Activated naive CD8-positive, alpha-beta T cell treated with anti-CD3 and anti-CD28 coated beads, Interleukin-2, amount 10 ng/mL, durations not matched to agents 7 days and 5 days (primary cell): ENCODE measurements at places on chromosomes 4 and X. TPM values are rescaled to one million over a fixed set of nuclear protein-coding genes. Genes with fewer than 3 reads are reported as not detected.

DNA sequence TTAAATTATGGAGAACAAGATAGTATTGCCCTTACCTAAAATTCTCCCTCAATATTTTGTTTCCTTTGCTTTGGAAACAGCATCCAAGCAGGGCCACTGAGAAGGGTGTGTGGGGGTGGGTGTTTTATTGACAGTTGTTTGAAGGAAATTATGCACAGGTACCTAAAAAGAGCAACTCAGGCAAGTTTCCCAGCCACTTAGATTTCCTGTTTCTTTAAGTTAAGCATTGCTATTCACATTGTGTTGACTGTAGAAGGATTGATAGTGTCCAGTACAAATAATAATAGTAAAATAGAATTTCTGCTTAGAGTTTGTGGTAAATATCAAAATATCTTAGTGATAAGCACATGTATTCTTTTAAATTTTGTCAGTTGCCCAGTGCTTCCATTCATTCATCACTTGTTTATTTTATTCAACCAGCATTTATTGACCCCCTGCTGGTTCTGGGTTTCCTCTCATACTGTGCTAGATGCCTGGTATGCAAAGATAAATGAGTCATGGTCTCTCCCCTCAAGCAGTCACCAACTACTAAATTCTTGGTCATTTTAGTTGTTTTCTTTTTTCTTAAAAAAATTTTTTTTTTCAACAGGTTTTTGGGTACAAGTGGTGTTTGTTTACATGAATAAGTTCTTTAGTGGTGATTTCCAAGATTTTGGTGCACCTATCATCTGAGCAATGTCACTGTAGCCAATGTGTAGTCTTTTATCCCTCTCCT is 50.0 kb downstream of the GALNT7 start:
- DNase-seq = no peak
- H3K4me3 ChIP-seq = no peak overlapping the region
- H3K27me3 ChIP-seq = no peaks in the 10 kb centered on the region
- H3K27ac ChIP-seq = no peak overlapping the region
- H3K4me1 ChIP-seq = peaks cover 10% of the 10 kb centered on the region

DNA sequence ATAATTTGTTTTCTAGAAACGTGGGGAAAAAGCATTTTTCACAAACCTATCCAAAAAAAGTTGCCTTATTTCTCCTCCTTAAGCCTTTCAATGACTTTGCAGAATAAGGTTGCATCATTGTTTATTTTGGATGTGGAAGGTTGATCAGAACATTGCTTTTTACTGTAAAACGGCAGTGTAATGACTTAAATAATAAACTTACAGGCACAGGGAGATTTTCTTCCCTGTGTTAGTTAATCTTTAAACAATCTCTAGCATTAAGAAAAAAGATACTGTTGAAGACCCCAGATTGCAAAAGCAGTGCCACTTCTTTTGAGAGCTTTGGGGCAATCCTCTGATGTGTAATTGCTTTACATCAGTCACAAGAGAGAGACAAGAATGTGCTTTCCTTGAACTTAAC is 153.4 kb downstream of the ARX start:
- no peaks in the 10 kb centered on the region for H3K4me1 ChIP-seq
- no peak for DNase-seq
- H3K27ac ChIP-seq = no peak overlapping the region

DNA sequence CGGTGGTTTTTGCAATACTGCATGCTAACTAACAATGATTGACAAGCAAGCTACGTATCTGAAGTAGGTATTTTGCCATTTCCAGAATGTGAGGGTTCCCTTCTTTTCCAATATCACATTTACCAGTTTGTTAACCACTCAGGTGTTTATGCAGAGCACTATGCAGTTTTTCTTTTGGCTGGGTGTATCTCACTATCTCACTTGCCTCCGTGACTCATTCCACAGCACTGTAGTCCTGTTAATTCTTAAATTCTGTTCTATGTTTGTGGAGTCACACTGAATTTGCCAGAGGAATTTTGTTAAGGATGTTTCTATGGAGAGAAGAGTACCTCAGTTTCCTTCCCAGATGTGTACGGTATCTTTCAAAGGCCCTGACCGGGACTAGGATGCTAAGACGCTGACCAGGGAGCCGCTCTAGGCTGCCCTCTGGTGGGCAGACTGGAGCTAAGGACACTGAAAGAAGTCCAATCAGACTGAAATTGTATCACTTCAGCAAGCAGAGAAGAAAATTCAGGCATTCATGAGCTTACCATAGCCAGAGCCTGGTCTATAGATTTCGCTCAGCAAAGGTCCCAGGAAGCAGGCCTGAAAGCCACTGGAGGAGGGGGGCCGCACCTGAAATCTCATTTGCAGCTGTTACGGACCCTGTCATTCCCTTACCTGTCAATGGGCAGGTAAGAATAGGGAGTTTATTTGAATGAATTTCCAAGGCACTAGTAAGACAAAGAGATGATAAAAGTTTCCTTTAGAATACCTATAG is 388.4 kb upstream of the SPOCK3 start:
- no peaks in the 10 kb centered on the region for H3K36me3 ChIP-seq
- no peaks in the 10 kb centered on the region for H3K4me1 ChIP-seq
- no peaks in the 10 kb centered on the region for H3K27me3 ChIP-seq
- peak; percentile 43 for DNase-seq
- no peak overlapping the region for H3K27ac ChIP-seq

DNA sequence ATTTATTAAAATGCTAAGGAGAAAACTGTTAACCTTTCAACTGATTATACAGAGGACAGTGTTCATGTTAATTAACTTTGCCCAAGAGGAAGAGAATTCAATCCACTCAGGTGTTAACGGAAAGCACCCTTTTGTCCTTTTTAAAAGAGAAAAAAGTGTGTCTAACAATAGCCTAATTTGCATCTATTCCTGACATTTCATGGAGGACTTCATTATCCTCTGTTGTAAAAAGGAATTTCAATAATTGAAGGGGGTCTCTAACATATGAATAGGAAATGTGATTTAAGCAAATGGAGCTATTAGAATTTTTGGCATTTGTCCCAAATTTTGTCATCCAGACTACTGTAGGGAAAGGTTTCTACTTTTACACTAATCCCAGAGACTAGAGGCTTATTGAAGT is 44.6 kb upstream of the GC start:
- H3K36me3 ChIP-seq = no peaks in the 10 kb centered on the region
- H3K4me3 ChIP-seq = no peak overlapping the region
- no peak overlapping the region for H3K27ac ChIP-seq
- no peaks in the 10 kb centered on the region for H3K27me3 ChIP-seq

The SCML2 gene
- 1.8 TPM for total RNA-seq

The PAGE4 gene
- not detected for total RNA-seq

The PTCHD1 gene
- total RNA-seq = not detected

- H3K4me3 ChIP-seq = no peak overlapping the region
- H3K27ac ChIP-seq = no peak overlapping the region
- no peaks in the 10 kb centered on the region for H3K36me3 ChIP-seq
- no peak for DNase-seq
- no peaks in the 10 kb centered on the region for H3K4me1 ChIP-seq
- peaks cover 2% of the 10 kb centered on the region for H3K27me3 ChIP-seq
Measured at GRCh38 chr4:90443231-90443630, 316.0 kb downstream of the CCSER1 start.

- peak overlapping the region; percentile 6 for H3K27ac ChIP-seq
- H3K27me3 ChIP-seq = no peaks in the 10 kb centered on the region
- peaks cover 16% of the 10 kb centered on the region for H3K4me1 ChIP-seq
- DNase-seq = no peak
Measured at GRCh38 chr4:152258804-152259708, 276.8 kb downstream of the FBXW7 start.

DNA sequence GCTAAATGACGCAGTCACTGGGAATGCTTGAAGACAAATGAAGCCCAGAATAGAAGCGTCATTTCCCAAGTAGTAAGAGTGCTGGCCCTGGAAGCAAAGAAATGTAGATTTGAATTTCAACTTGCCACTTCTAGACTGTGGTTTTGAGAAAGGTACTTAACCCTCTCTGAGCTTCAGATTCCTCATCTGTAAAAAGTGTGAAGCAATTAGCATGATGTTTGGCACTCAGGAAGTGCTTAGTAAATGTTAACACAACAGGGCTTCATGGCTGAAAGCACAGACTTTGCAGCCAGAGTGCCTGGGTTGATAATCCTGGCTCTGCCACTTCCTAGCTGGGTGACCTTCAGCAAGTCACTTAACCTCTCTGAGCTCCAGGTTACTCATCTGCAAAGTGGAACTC is 147.4 kb upstream of the RPS6KA3 start:
- H3K36me3 ChIP-seq = peaks cover 5% of the 10 kb centered on the region
- H3K4me1 ChIP-seq = peaks cover 38% of the 10 kb centered on the region
- H3K4me3 ChIP-seq = peak overlapping the region; percentile 16
- H3K27ac ChIP-seq = peak overlapping the region; percentile 91

DNA sequence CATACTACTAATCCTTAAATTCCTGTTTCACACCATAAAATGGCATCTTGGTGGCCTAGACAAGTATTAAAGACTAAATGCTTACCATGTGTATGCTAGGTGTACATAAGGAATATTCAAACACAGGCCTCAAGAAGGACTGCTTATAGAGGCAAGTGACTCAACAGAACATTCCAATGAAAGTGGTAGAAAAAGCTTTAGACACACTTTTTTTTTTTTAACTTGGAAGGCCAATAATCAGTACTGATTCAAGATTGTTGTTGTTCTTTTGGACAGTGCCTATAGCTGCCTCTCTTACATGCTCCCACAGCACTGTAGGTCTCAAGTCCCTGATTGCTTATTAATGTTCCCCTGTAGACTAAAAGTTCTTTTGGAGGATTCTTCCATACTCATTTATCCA is 77.6 kb downstream of the FBXL5 start:
- H3K4me3 ChIP-seq = no peak overlapping the region
- no peak overlapping the region for H3K27ac ChIP-seq
- no peaks in the 10 kb centered on the region for H3K36me3 ChIP-seq

DNA sequence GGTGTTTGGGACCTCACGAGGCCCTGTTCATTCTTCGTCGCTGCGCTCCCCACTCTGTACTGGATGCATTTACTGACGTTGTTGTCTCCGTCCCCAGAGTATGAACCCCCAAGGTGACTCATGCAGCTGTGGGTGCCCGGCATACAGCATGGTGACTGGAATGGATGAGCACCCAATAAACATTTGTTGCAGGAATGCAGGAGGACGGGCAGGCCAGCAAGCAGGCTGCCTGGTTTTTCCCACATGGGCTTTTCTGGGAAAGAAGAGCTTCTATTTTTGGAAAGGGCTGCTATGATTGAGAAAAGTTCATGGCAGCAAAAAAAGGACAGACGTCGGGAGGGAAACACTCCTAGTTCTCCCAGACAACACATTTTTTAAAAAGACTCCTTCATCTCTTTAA is 893 bp upstream of the SOD3 start:
- H3K27ac ChIP-seq = no peak overlapping the region
- peaks cover 20% of the 10 kb centered on the region for H3K27me3 ChIP-seq
- no peaks in the 10 kb centered on the region for H3K4me1 ChIP-seq

DNA sequence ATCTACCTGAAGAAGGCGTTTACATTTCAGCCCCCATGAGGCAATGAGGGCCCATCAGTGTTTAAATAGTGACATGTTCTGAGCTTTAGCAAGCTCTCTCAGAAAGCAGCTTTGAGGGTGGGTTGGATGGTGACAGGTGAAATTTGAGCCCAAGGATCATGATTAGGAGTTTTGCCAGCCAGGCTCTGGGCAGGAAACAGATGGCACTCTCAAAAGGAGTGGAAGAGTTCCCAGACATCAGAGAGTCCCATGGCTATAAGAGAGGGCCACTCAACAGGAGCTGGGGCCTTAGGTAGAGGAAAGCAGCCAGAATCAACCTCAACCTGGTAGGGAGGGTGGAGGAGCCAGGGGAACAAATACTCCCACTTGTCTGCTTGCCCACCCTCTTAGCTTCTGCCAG is 499.8 kb downstream of the MID1IP1 start:
- H3K4me1 ChIP-seq = peaks cover 1% of the 10 kb centered on the region
- H3K27ac ChIP-seq = no peak overlapping the region
- no peak for DNase-seq

The NEIL3 gene
- total RNA-seq = 23.2 TPM

- DNase-seq = no peak
- no peak overlapping the region for H3K27ac ChIP-seq
- H3K36me3 ChIP-seq = no peaks in the 10 kb centered on the region
- peaks cover 4% of the 10 kb centered on the region for H3K27me3 ChIP-seq
- no peak overlapping the region for H3K4me3 ChIP-seq
Measured at GRCh38 chr4:84751707-84752106, 168.8 kb downstream of the CDS1 start.

GRCh38 chrX:19579485-19579884 is 64.2 kb upstream of the MAP3K15 start:
- no peaks in the 10 kb centered on the region for H3K27me3 ChIP-seq
- peaks cover 23% of the 10 kb centered on the region for H3K36me3 ChIP-seq
- H3K4me3 ChIP-seq = no peak overlapping the region
- peaks cover 5% of the 10 kb centered on the region for H3K4me1 ChIP-seq
- no peak for DNase-seq
- no peak overlapping the region for H3K27ac ChIP-seq

- H3K4me3 ChIP-seq = no peak overlapping the region
- no peak overlapping the region for H3K27ac ChIP-seq
- no peaks in the 10 kb centered on the region for H3K27me3 ChIP-seq
- H3K4me1 ChIP-seq = no peaks in the 10 kb centered on the region
- H3K36me3 ChIP-seq = no peaks in the 10 kb centered on the region
- no peak for DNase-seq
Measured at GRCh38 chr4:94653095-94653649, 104.6 kb upstream of the BMPR1B start.

The EMCN gene
- not detected for total RNA-seq

DNA sequence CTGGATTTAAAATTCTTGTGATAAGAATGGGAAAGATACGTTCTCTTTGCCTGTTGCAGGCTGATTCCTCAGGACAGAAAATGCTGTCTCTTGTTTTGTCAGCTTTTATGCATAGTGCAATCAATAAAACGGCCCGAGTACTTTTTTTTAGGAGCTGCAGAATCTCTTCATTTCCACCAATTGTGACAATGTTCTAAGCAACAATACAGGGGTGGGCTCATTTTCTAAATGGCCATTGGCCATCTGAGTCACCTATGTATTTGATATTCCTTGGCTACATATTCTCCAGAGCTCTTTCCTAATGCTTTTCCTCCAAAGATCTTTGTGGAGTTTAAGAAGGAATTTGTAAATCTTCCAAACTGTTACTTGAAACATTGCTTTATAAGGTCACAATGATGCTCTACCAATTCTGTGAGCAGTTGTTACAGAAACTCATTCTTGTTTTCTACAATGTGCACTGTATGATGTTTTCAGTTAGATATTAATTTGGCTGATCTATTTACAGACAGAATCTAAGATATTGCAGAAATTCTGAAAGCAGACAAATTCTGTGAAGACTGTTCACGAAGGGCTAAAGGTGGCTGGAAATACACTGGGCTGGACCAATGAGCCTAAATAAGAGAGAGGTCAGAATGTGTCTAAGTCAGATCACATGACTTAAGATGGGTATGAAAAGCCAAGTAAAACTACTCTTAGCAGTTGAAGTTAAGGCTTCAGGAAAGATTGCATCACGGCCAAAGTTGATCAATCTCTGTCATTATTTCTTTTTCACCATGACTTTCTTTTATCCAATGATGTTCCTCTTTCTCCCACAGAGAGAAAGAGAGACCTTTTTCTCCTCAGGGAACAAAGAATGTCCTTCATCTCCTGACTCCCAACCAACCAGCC is 33.4 kb downstream of the TAPT1 start:
- H3K4me1 ChIP-seq = peaks cover 11% of the 10 kb centered on the region
- no peak for DNase-seq
- peaks cover 10% of the 10 kb centered on the region for H3K36me3 ChIP-seq
- no peaks in the 10 kb centered on the region for H3K27me3 ChIP-seq
